ENCODE measurements at places on chromosomes 2 and 18. TPM values are rescaled to one million over a fixed set of nuclear protein-coding genes. Genes with fewer than 3 reads are reported as not detected.

Gene YES1
- total RNA-seq: 21.9 TPM

Gene ASB1
- 57.1 TPM for total RNA-seq

Gene VWC2L
- total RNA-seq: not detected

Gene CD8B2
- not detected for total RNA-seq

Gene LIPT1
- 3.9 TPM for total RNA-seq

Gene HRH4
- total RNA-seq: not detected

Gene SPATA3
- total RNA-seq: not detected

Gene GAD1
- total RNA-seq: 0.71 TPM

Gene CNOT9
- total RNA-seq: 39.2 TPM

Gene RESP18
- total RNA-seq: not detected

Gene ZNF396
- 0.71 TPM for total RNA-seq

Gene CHN1
- total RNA-seq: 17.5 TPM

Gene ANKRD30BL
- not detected for total RNA-seq

Gene RETREG2
- 55.8 TPM for total RNA-seq

Gene TCF23
- not detected for total RNA-seq

Gene ZC3H6
- total RNA-seq: 0.11 TPM

Gene ARHGAP25
- total RNA-seq: 0.16 TPM

Gene TEX261
- 82.8 TPM for total RNA-seq

Gene IL36G
- total RNA-seq: not detected

Gene LYPD6B
- total RNA-seq: not detected

Gene B4GALT6
- total RNA-seq: 6.7 TPM

Gene SP5
- total RNA-seq: not detected

Gene SLC30A3
- 3.0 TPM for total RNA-seq

Gene SP140
- not detected for total RNA-seq

Gene SERPINB4
- 0.07 TPM for total RNA-seq

Gene NPAS2
- 74.1 TPM for total RNA-seq

Gene SAP130
- total RNA-seq: 12.2 TPM

Gene TIGD1
- 4.6 TPM for total RNA-seq

Gene LIMS2
- total RNA-seq: 7.7 TPM

Data from A549 treated with GW870086 at 1 μM for 4 hours (cell line).